ENCODE measurements at places on chromosomes 5 and 9. TPM values are rescaled to one million over a fixed set of nuclear protein-coding genes. Genes with fewer than 3 reads are reported as not detected.
A peak's percentile ranks its signal among the peaks of the same experiment; 100 is the strongest.

Gene RANBP6
- total RNA-seq = 23.6 TPM

Gene SNAPC3
- total RNA-seq = 39.4 TPM

Gene RARS1
- 93.8 TPM for total RNA-seq

Gene ARID3C
- not detected for total RNA-seq

Gene NR5A1
- not detected for total RNA-seq

Gene PCDHA1
- not detected for total RNA-seq

Gene IL9
- not detected for total RNA-seq

DNA sequence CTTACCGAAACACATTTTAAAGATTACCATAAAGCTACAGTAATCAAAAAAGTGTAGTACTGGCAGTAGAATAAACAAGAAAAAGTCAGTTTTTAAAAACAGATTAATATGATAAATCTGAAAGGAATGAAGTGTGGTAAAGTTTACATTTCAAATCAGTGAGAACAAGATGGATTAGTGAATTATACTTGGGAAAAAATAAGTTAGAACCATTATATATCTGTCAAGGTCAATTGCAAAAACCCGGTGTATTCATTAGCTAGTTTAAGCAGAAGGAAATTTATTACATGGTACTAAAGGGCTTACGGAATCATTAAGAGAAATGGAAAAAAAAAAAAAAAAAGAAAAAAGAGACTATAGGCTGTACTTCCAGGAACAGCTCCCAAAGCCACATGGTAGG lies 164.3 kb downstream of the MUSK start:
- no peak for DNase-seq

GRCh38 chr5:41883243-41883642 lies 13.0 kb upstream of the OXCT1 start:
- DNase-seq = no peak

- DNase-seq = no peak
Measured at GRCh38 chr5:180487556-180487955, 6.6 kb upstream of the CNOT6 start.

DNA sequence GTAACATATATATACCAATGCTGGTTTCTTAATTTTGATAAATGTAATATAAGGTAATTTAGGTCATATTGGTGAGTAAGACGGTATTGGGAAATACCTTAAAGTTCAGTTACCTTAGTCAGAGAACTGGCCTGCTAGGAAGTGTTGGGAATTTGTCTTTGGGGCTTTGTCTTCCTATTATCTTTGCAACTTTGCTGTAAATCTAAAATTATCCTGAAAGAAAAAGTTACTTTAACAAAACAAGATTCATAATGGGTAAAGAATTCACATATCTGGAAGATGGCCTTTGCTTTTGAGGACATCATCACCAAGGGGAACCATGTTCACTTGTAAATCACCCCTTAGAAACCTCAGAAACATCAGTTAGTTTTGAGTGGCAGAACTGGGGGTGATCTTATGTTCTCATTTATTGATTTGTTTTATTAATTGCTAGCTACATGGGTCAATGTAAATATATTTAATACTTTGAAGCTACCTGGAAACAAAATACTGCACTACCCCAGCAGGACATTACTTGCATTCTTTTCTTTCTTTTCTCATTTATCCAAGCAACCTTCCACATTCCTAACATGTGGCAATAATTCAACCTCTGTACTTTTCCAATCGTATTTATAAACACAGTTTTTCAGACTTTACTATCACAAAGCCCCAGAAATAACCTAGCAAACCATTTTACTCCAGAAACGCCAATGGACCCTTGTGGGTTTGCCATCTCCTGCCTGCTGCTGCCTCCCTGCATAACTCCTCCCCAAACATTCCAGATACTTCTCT lies 41.4 kb downstream of the GLIS3 start:
- no peak for DNase-seq

DNA sequence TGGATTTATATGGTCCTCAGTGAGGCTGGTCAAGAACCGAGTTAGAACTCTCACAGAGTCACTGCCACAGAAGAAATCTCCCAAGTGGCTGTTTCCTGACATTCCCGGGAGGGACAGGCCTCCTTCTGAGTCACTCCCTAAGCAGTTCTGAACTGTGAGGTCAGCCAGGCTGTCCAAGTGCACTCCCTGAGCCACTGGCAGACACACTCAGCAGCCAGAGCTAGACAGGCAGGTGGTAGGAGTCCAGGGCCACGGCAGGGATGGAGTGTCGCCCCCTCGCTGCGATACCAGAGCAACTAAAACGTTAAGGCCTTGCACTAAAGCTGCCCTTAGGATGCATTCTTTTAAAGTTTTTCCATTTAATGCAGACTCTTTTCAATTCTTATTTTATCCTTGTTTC lies 3.4 kb downstream of the IL4 start:
- DNase-seq = peak; percentile 68

- DNase-seq = no peak
Measured at GRCh38 chr9:16029796-16030363, 477.0 kb downstream of the CCDC171 start.

GRCh38 chr9:97124256-97124655 lies 85.3 kb upstream of the CTSV start:
- no peak for DNase-seq

GRCh38 chr5:81884871-81885270 lies 87.0 kb upstream of the ATG10 start:
- DNase-seq = no peak

DNA sequence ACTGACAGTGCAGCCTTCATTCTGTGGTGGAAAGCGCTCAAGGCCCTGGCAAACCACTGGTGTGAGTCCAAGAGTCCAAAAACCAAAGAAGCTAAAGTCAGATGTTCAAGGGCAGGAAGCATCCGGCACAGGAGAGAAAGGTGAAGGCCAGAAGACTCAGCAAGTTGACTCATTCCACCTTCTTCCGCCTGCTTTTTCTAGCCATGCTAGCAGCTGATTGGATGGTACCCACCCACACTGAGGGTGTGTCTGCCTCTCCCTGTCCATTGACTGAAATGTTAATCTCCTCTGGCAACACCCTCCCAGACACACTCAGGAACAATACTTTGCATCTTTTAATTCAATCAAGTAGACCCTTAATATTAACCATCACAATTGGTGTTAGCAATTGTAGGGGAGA lies 296.1 kb downstream of the NDUFS4 start:
- no peak for DNase-seq

- no peak for DNase-seq
Measured at GRCh38 chr5:146208916-146209522, 5.6 kb downstream of the RBM27 start.

DNA sequence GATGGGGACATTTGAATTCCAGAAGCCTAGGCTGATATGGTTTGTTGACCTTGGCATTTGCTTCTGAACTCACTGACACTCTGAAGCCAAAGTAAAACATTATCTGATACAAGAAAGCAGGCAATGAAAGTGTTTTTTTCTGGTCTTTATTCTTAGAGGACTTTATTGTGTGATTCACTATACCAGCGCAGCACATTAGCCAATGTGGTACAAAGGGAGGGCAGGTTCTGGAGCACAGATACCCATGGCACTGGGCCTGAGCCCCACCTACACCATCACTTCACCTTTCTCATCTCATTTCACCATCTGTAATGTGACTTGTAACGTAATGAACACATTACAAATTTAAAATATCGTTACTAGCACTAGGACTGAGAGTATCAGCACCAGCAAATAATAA lies 89.7 kb upstream of the ZNF366 start:
- DNase-seq = no peak

DNA sequence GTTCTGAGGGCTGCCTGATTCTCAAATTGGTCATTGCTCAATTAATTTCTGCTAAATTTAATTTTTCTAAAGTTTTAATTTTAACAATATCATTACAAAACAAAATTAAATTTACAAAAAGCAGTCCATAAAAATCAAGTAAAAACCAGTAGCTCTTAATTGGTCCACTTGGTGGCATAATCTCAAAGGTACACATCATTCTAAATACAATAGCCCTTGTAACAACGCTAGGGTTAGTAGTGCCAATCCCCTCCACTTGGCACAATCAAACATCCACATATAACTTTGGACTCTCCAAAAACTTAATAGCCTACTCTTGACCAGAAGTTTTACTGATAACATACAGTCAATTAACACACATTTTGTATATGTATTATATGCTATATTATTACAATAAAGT lies 1.9 kb upstream of the NDUFB6 start:
- no peak for DNase-seq

- no peak for DNase-seq
Measured at GRCh38 chr9:127130661-127131538, 8.5 kb upstream of the ANGPTL2 start.

DNA sequence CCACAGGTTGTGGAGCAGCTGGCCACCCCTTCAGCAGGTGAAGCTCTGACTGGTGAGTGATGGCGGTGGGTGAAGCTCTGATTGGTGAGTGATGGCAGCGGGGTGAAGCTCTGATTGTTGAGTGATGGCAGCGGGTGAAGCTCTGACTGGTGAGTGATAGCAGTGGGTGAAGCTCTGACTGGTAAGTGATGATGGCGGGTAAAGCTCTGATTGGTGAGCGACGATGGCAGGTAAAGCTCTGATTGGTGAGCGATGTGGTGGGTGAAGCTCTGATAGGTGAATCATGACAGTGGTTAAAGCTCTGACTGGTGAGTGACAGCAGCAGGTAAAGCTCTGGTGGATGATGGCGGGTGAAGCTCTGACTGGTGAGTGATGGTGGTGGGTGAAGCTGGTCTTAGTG lies 9.4 kb upstream of the ABO start:
- no peak for DNase-seq

- no peak for DNase-seq
Measured at GRCh38 chr5:87125766-87126165, 141.9 kb upstream of the RASA1 start.

GRCh38 chr5:137933491-137933911 lies 44.2 kb downstream of the PKD2L2 start:
- DNase-seq = no peak

DNA sequence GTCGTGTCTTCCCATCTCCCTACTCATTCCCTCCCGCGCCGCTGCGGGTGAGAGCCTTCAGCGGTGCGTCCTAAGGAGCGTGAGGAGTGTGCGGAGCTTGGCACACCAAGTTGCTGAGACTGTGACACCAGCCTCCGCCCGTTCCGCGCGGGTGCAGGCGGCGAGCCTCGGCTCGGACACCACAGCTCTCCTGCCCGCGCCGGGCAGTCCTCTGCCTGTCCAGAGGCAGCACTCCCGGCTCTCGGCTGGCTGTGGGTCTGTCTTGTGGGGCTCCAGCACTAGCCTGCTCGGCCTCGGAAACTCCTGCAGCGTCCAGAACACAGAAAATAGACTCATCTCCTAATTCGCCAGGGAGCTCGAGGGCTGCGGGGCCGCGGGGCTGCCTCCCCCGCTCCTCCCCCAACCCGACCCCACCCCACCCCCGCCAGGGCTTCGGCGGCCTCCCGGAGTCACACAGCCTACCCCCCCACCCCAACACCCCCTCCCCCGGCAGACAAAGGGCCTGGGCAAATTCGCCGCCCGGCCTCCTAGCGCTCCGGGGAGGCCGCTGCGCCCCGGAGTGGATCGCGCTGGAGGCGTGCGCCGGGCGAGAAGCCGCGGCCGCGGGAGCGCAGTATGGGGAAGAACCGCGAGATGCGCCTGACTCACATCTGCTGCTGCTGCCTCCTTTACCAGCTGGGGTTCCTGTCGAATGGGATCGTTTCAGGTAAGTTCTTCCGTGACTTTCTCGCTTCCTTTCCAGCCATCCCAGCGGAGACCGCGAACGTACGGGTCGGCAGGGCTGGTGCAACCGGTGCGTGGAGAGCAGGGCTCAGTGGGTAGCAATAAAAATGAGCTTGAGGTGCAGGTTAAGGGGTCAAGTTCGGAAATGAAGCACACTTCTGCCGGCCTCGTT lies at the start of gene ADAMTS19:
TSS of gene ADAMTS19 (plus strand) at position 522 of the 895 bp plus-strand sequence. CDS start at position 616, 94 bp downstream.
- no peak for DNase-seq

GRCh38 chr5:178227929-178228328 lies 4.7 kb downstream of the PHYKPL start:
- DNase-seq = no peak

DNA sequence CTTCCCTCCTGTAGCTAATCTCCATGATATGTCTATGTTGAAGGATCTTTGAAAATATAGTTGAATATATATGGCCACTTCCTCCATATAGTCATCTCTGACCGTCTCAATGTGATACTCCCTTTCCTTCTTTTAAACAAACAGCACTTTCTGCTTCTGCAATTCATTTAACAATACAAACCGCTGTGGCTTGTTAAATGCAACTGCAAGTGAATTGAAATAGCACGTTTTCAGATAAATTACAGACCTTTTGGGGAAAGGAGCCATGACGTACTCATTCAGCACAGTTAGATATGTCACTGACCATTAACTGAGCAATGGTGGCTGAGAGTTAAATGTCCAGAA lies 82.5 kb downstream of the FBXO38 start:
- no peak for DNase-seq

- DNase-seq = no peak
Measured at GRCh38 chr5:141558150-141558549, 60.6 kb downstream of the DIAPH1 start.

- no peak for DNase-seq
Measured at GRCh38 chr9:132068605-132069004, 11.1 kb downstream of the MED27 start.

GRCh38 chr9:69888856-69889585 lies 68.4 kb downstream of the CFAP95 start:
- no peak for DNase-seq

GRCh38 chr5:169581580-169582227 lies 1.9 kb upstream of the SPDL1 start:
- DNase-seq = no peak

- DNase-seq = no peak
Measured at GRCh38 chr5:135319458-135319857, 79.6 kb downstream of the MACROH2A1 start.

- DNase-seq = no peak
Measured at GRCh38 chr5:122924719-122925395, 79.4 kb downstream of the SNX24 start.

DNA sequence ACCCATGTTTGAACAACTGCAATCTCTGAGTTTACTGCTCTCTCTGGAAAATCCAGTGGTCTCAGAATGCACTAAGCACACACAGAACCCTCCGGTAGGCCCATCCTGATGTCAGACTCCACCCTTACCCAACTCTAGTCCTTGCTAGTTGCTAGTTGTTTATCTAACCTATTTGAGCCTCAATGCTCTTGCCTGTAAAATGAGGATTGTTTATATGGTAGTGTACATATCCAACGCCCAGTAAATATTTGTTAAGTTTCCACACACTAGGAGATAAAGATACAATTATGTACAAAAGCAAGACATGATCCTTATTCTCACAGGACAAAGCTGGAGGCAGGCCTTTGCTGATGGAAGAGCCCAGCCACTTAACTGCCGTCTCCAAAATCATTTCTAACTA lies 192.2 kb downstream of the SPOCK1 start:
- DNase-seq = no peak

DNA sequence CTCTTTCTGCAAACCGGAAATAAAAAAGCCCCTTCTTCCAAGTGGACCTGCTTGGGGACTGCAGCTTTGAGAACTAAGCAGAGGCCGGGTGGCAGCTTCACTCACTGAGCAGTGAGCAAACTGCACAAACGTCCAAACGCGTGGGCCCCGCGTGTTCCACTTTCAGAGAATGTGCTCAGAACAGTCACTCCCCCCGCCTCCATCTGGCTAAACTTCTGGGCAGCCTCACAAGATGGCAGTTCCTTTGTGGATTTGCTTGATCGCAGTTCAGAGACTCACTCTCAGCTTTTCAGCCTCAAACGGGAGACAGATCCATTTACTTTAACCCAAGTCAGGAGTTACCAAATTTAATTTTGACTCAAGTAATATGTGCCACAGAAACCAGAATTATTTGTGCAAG lies 216.6 kb downstream of the TLE1 start:
- DNase-seq = no peak
